ENCODE measurements at places on chromosomes 1 and 21.

- no peak for DNase-seq
Observed at GRCh38 chr1:47849005-47849521, 148.1 kb downstream of the TRABD2B start.

GRCh38 chr1:173871500-173871899, 3.3 kb downstream of the ZBTB37 start:
- no peak for DNase-seq

GRCh38 chr1:234386122-234386521, 12.9 kb downstream of the COA6 start:
- no peak for DNase-seq

GRCh38 chr1:201568265-201568664, 29.3 kb downstream of the NAV1 start:
- DNase-seq = no peak

- no peak for DNase-seq
Observed at GRCh38 chr1:66777831-66778230, 23.2 kb downstream of the INSL5 start.

DNA sequence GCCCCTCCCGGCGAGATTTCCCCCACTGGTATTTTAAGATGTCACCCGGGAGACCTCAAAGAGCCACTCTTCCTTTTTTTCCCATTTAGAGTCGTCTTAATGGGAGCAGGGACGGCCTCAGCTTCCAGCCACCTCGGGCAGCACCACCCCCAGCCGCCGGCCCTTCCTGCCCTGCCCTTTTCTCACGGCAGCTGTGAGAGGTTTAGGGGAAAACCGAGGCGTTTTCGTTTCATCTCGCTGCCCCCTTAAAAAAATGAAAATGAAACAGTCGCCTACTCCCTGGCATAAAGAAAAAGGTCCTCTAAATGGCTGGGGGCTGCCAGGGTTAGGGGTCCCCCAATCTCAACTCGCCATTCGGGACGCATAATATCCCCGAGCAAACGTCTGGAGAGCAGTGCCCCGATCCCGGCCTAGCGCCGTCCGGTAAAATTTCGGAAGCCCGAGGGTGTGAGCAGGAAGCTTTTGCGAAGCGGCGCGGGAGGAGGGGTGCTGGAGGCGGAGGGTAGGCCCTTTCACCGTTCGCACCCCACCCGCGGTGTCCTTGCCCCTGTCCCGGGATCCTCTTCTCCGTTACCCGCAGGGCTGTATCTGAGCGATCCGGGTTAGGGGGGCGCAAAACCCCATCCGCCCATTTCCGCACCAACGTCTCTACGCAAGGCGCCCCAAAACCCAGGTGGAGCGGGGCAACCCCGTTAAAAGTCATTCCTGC, 1.2 kb downstream of the RUNX3 start:
- no peak for DNase-seq

GRCh38 chr1:195618287-195618686, 990.0 kb downstream of the KCNT2 start:
- DNase-seq = no peak

DNA sequence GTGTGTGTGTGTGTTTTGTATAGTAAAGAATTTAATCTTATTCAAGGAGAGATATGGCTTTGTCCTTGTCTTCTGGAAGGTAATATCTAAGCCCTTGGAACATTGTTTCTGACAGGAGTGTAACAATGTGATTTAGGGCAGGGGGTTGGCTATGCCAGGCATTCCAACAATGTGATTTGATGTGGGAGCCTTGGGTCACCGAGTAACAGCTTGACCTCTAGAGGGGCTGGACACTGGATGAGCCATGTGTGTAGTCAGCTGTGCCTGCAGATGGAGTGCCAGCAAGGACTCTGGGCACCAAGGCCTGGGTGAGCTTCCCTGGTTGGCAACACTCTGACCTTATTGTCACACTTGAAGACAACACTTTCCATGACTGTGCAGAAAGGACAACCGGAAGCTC, 336.1 kb upstream of the ZP4 start:
- DNase-seq = no peak

GRCh38 chr1:245263529-245264095, 108.8 kb downstream of the KIF26B start:
- DNase-seq = no peak

- DNase-seq = peak; percentile 60
Observed at GRCh38 chr1:16088996-16089395, 15.5 kb upstream of the FAM131C start.

DNA sequence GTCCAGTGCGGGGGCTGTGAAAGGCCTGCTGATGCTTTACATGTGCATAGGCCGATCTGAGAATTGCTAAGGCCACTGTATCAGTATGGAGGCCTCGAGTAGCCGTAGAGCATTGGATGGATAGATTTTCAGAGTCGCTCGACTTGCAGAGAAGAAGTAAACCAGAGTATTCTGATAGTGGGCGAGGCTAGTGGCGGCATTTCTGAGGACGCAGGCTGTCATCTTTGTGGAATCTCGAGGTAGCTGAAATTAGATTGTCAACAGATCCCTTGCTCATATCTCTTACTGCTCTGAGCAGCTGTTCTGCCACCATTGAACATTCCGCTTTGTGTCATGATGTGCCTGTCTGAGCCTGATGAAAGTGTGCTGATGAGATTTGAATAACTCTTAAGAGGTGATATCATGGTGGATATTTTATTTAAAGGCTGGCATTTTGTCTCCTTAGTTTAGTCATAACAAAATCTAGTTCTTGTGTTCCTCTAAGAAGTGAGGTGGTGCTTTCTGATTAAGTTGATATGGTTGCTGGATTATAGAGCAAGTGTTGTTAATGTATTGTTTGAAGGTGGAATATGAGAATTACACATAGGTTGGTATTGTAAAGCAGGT, 1.5 kb downstream of the KIF1B start:
- peak; percentile 58 for DNase-seq

GRCh38 chr1:18283601-18284385, 176.2 kb downstream of the IGSF21 start:
- no peak for DNase-seq

- no peak for DNase-seq
Observed at GRCh38 chr1:7460807-7461206, 310.3 kb upstream of the VAMP3 start.

DNA sequence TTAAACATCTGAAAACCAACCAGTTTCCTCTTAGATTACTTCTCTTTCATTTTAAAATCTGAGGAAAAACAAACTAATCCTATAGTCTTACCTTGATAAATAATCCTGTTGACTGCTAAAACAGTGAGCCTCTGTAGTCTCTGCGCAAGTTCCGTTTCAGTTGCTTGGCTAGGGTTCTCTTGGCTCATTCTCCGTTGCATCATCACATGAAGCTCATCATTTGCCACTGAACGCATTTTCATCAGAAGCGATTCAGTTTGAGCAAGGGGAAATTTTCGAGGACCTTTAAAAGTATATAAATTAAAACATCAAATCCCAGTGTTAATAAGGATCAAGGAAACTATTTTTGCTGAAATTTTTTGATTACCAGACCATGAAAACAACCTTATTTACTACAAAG, 96.7 kb upstream of the GNG4 start:
- no peak for DNase-seq

DNA sequence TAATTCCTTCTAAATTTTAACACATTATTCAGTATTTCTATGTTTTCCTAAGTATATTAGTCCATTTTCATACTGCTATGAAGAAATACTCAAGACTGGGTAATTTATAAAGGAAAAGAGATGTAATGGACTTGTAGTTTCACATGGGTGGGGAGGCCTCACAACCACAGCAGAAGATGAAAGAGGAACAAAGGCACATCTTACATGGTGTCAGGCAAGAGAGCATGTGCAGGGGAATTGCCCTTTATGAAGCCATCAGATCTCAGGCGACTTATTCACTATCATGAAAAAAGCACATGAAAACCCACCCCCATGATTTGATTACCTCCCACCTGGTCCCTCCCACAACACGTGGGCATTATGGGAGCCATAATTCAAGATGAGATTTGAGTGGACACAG, 15.6 kb downstream of the GBP5 start:
- DNase-seq = no peak

DNA sequence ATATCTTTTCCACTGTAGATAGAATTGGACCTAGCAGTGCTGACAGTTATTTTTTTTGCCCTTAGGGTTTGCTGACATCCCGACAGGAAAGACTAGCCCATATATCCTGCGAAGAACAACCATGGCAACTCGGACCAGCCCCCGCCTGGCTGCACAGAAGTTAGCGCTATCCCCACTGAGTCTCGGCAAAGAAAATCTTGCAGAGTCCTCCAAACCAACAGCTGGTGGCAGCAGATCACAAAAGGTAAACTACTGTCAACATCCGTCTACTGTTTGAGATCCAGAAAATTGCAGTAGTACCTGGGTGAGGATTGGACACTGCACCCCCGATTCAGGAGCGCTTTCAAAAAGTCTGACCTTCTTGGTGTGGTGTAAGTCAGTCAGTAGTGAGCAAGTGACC, 55.8 kb downstream of the CENPF start:
- DNase-seq = peak; percentile 33

DNA sequence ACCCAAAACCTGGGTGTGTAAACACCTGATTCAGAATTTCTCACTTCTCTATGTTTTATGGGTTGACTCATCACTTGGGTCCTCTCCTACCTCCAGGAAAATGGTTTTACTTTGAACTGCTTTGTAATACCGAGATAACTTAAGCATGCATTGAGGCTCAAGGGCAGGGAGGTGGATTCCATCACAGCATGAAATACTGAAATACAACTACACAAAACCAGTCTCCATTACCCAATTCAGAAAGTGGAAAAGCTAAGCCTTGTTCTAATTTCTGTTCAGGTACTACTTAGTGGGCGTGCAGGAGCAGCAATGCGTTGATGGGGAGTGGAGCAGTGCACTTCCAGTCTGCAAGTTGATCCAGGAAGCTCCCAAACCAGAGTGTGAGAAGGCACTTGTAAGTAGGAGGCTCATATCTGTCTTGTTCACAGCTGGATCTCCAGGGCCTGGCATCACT, 6.1 kb upstream of the C4BPA start:
- DNase-seq = peak; percentile 28

DNA sequence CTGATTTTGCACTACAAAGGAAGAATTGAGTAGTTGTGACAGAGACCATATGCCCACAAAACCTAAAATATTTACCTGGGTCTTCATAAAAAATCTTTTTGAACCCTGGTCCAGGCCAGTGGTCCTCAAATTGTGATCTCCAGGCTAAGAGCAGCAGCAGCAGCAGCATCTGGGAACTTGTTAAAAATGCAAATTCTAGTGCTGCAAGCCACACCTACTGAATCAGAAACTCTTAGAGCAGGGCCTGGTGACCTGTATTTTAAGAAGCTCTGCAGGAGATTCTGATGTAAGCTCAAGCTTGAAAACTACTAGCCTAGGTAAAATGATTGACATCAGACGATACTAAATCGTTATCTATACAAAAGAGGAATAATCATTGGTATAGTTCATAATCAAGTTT, 112.2 kb downstream of the LRRC7 start:
- no peak for DNase-seq

DNA sequence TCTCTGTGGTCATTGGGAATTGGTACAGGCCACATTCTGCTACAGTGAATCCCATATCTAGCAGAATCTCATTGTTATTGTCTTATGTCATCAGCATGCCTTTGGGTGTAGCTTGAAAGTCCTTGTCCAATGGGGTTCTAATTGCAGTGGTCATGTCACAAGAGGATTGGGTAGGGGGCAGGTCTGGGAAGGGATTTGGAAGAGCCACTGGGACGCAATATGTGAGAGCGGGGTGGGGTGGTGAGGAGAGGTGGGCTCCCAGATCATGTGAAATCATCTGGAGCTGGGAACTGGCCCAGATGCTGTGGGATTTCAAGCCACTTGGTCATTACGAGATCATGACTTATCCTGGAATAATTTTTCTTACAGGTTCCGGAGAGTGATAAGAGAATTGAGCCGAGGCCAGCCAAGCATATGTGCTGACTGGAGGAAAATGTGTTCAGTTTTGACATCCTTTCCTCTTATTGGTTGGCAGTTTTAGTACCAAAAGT, 16.3 kb downstream of the CNIH3 start:
- no peak for DNase-seq

GRCh38 chr1:3598522-3599285, 12.6 kb downstream of the MEGF6 start:
- no peak for DNase-seq

GRCh38 chr1:153536012-153536670, 350 bp upstream of the S100A6 start:
- DNase-seq = peak; percentile 73

GRCh38 chr1:60924165-60924564, 158.2 kb upstream of the NFIA start:
- peak; percentile 17 for DNase-seq

GRCh38 chr1:31567956-31568570, 8.3 kb upstream of the TINAGL1 start:
- DNase-seq = no peak

GRCh38 chr1:81073580-81073979, 727.2 kb upstream of the ADGRL2 start:
- peak; percentile 3 for DNase-seq

- peak; percentile 83 for DNase-seq
Observed at GRCh38 chr1:211331011-211331709, 4.5 kb downstream of the TRAF5 start.

DNA sequence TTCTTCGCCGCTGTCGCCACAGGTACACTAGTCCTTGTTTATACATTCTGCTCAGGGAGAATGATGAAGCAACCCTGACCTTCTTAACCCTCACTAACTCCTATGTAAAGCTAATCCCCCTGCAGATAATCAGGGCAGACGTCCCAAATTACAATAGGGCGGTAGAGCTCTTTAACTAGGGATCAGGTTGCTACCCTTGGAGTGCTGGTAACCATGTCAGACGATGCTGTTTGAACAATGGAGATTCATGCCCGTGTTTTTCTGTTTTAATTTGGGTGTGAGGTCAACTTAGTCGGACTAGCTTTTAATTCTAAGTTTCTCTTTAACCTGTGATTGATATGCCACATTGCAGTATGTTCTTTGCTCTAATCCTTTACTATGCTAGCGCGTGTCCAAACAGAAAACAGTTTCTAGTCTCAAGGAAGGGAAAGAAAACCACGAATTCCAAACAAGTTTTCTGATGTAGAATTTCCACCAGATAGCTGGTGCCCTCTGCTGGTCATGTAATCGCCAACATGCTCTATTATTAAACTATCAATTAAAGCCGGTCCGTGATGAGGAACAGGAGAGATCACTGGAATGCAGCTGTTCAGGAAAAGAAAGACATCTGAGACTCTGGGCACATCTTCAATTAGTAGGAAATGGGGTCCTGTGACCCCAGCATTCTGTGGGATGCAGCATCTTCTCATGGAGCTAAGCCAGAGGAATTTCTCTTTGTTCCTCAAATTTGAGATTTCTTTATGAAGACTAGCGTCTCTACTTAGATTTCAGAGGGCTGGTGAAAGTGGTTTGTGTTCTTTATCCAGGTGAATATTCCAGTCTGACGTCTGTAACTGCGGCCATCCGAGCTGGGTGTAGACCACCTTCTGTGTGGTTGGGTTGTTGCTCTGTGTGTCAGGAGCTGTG, 18.3 kb upstream of the VAMP3 start:
- peak; percentile 53 for DNase-seq

DNA sequence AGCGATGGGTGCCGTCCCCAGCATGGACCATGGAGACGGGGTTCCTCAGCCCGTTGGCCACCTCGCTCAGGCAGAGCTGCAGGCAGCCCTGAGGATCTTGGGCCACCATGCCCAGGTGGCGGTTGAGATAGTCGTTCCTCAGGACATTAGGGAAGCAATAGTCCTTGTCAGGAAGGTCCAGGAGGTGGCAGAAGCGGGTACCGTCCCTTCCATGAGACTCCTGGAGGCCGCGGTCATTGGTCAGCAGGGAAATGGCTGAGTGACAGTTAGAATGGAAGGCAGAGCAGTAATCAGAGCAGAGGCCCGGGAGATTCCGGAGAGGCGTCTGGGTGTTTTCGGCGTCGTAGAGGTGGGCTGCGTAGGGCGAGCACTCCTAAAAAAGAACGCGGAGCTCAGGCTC, 4.1 kb downstream of the HHIPL2 start:
- DNase-seq = no peak

- no peak for DNase-seq
Observed at GRCh38 chr1:231584921-231585320, 41.7 kb upstream of the DISC1 start.

Data from bronchial epithelial cell (primary cell).